ENCODE measurements at places on chromosomes 3 and 15. TPM values are rescaled to one million over a fixed set of nuclear protein-coding genes. Genes with fewer than 3 reads are reported as not detected.

Gene CLDN18
- not detected for total RNA-seq

Gene LTF
- not detected for total RNA-seq

Gene CCR3
- total RNA-seq = not detected

Gene THBS1
- total RNA-seq = 6.9 TPM

Gene ACKR2
- 0.20 TPM for total RNA-seq

DNA sequence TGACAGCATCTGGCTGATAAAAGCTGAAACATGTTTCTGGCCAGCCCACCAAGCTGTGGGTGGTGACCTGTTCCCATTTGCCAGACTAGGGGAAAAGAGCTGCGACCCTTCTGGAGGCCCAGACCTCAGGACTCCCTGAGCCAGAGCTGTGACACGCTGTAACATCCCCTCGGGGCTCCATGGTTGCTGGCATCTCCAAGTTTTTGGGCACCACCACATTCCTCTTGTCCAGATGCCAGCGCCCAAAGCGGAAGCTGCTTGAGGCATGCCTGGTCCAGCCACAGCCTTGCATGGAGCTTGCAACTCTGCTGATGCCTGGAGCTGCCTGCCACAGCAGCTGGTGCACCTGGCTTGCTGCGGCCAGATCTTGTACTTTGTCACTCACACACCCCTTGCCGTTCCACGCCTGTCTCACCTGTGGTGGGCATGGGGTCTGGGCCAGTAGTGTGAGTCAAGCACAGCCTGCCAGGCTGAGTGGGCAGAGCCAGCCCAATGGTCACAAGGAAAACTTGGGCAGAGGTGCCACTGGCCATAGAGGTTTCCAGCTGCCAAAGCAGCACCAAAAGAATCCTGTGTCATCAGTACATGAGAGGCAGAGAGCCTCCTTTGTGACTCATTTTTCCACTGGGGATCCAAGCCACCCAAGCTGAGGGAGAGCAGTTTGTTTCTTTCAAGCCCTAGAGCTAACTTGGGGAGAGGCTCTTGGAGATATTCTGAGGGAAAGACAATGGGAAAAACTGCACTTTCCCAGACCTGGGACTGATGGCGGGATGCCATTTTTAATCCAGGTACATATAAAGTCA, 45.7 kb upstream of the PTX3 start:
- H3K4me3 ChIP-seq = no peak overlapping the region
- H3K27ac ChIP-seq = no peak overlapping the region
- H3K27me3 ChIP-seq = no peaks in the 10 kb centered on the region
- DNase-seq = no peak

DNA sequence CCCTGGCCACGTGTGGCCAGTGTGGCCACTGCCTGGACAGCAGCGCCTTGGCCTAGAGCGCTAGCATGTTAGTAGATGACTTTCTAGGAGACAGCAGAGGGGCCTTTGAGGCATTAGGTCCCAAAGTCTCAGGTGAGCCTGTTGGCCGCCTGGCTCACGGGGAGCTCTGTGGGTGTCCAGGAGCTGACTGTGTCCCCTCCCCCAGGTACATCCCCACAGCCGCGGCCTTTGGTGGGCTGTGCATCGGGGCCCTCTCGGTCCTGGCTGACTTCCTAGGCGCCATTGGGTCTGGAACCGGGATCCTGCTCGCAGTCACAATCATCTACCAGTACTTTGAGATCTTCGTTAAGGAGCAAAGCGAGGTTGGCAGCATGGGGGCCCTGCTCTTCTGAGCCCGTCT, 17.0 kb downstream of the SEC61A1 start:
- no peak overlapping the region for H3K27ac ChIP-seq
- no peak for DNase-seq
- H3K27me3 ChIP-seq = no peaks in the 10 kb centered on the region
- H3K36me3 ChIP-seq = peaks cover 53% of the 10 kb centered on the region

GRCh38 chr3:63278171-63279004, at the start of gene SYNPR:
Gene SYNPR (plus strand): TSS chr3:63278308.
- no peak within 1 kb of the TSS for H3K27ac ChIP-seq
- H3K4me1 ChIP-seq = no peaks in the 10 kb centered on the region
- H3K27me3 ChIP-seq = no peaks in the 10 kb centered on the region

GRCh38 chr3:141266797-141267555, 35.4 kb downstream of the PXYLP1 start:
- H3K4me3 ChIP-seq = peak overlapping the region; percentile 71
- peaks cover 30% of the 10 kb centered on the region for H3K4me1 ChIP-seq
- H3K36me3 ChIP-seq = no peaks in the 10 kb centered on the region
- DNase-seq = peak; percentile 74
- no peaks in the 10 kb centered on the region for H3K27me3 ChIP-seq

- no peaks in the 10 kb centered on the region for H3K27me3 ChIP-seq
- H3K27ac ChIP-seq = no peak overlapping the region
- no peak for DNase-seq
- no peaks in the 10 kb centered on the region for H3K4me1 ChIP-seq
- no peaks in the 10 kb centered on the region for H3K36me3 ChIP-seq
Measured at GRCh38 chr3:13598926-13599886, 50.3 kb downstream of the FBLN2 start.

GRCh38 chr3:12996181-12996506, 77.1 kb downstream of the IQSEC1 start:
- no peak overlapping the region for H3K27ac ChIP-seq
- peaks cover 5% of the 10 kb centered on the region for H3K36me3 ChIP-seq
- peaks cover 49% of the 10 kb centered on the region for H3K4me1 ChIP-seq
- no peak for DNase-seq

GRCh38 chr15:48040166-48040817, 80.5 kb upstream of the SLC24A5 start:
- H3K27me3 ChIP-seq = no peaks in the 10 kb centered on the region
- DNase-seq = no peak
- no peaks in the 10 kb centered on the region for H3K36me3 ChIP-seq
- no peaks in the 10 kb centered on the region for H3K4me1 ChIP-seq
- no peak overlapping the region for H3K4me3 ChIP-seq
- H3K27ac ChIP-seq = no peak overlapping the region

DNA sequence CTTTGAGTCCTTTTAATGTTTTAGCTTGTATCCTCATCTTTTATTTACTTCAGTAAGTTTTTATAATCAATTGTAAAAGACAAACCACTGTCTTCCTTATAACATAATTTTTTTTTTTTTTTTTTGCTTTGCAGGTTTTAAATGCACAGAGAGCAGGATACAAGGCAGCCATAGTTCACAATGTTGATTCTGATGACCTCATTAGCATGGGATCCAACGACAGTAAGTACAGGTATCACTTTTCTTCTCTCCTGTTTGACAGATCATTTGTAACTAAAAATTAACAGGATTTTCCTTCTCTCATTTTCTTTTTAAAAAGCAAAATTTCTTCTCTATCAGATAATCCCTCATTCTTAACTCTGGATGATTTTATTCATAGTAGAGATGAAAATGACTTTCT, 75.4 kb downstream of the PFN2 start:
- H3K27me3 ChIP-seq = no peaks in the 10 kb centered on the region
- no peak overlapping the region for H3K27ac ChIP-seq
- no peaks in the 10 kb centered on the region for H3K4me1 ChIP-seq
- peaks cover 6% of the 10 kb centered on the region for H3K36me3 ChIP-seq
- H3K4me3 ChIP-seq = no peak overlapping the region

DNA sequence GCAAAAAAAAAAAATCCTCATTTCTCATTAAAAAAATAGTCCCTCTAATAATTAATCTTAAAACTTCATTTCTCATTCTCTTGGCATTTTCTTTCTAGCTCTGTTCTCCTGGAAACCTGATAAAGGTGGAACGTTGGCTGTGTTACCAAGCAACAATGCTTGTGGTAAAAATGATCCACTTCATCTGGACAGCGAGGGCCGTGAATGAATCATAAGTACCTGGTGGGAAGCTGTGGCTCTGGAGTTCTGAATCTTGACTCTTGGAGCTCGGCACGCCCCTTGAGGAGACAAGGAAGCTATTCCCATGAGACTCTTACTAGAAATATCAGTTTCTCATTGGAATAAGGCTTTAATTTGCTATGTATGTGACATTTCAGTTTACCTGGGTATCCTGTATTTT, 32.5 kb downstream of the BCL2L10 start:
- H3K27me3 ChIP-seq = no peaks in the 10 kb centered on the region
- H3K36me3 ChIP-seq = no peaks in the 10 kb centered on the region
- H3K4me1 ChIP-seq = peaks cover 11% of the 10 kb centered on the region
- no peak for DNase-seq

DNA sequence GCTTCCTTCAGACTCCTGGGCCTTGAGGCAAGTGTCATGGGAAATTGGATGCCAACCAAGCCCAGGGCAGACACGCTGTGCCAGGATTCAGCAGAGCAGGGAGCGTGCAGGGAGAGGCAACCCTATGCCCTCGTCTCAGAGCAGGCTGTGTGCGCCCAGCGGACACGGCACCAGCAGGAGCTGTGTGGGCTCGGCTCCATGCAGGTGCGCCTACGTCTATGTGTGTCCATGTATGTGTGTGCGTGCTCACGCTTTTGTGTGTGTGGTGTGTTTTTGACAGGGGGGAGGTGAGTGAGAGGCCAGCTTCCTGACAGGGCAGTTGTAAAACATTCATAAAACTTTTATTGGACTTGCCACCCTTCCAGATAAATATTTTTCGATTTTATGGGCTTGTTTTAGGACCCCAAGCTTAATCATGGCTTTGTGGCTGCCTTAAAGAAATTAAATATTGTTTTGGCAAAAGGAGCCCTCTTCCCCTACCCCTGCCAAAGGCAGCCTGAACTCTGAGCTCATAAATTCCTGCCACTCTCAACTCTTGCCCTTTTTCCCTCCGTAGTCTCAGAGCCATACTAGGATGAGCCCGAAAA, 84.4 kb downstream of the DNAJB8 start:
- H3K27ac ChIP-seq = no peak overlapping the region
- H3K36me3 ChIP-seq = no peaks in the 10 kb centered on the region
- no peaks in the 10 kb centered on the region for H3K27me3 ChIP-seq
- DNase-seq = no peak
- no peak overlapping the region for H3K4me3 ChIP-seq
- no peaks in the 10 kb centered on the region for H3K4me1 ChIP-seq

DNA sequence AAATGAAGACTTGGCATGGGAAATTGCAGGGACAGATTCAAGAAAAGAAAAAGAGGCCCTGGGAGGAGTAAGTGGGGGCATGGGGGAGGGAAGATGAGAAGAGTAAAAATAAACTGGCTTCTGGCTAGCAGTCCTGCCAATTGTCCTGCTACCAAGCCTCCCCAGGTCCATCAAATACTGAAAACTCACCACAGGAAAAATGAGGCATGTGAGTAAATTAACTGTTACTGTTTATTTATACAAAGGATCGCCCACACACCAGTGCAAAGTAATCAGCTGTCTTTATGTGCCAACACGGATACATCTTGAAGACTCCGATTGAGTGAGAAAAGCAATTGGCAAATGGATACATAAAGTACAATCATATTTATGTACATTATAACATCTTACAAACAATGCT, 10.7 kb upstream of the KLHL25 start:
- H3K4me1 ChIP-seq = no peaks in the 10 kb centered on the region
- no peaks in the 10 kb centered on the region for H3K36me3 ChIP-seq
- H3K27ac ChIP-seq = no peak overlapping the region
- H3K4me3 ChIP-seq = no peak overlapping the region
- DNase-seq = no peak

DNA sequence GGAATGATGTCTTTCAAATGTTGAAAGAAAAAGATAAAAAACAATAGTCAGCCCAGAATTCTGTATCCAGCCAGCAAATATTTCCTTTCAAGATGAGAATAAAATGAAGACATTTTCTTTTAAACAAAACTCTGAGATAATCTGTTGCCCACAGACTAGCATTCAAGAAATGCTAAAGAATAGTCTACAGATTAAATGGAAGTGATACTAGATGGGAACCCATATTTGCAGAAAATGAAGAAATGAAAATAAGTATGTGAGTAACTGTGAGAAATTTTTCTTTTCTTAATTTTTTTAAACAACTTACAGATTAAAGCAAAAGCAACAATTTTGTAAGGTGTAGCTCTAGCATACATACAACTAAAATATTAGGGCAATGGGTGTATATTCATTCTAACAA, 469.8 kb downstream of the IGSF11 start:
- no peak overlapping the region for H3K27ac ChIP-seq
- no peaks in the 10 kb centered on the region for H3K36me3 ChIP-seq
- H3K4me3 ChIP-seq = no peak overlapping the region
- no peak for DNase-seq

DNA sequence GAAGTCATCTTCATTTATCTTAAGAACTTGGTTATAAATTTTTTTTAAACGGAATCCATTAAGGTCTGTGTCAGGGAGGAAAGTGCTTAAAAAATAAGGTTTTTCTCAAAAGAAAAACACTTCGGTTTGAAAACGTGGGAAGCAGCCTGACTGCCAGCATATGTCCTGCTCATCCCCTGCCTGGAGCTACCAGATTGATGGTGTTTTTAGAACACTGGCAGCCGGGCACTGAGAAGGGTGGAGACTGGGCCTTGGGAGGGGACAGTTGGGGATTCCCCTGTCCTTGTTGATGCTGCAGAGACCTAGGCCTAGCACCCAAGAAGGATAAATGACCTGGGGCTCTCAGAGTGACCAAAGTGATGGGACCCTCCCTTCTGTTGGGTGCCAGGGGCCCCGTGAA, 296.9 kb downstream of the EPHB1 start:
- no peak for DNase-seq
- H3K27ac ChIP-seq = no peak overlapping the region
- no peaks in the 10 kb centered on the region for H3K27me3 ChIP-seq

DNA sequence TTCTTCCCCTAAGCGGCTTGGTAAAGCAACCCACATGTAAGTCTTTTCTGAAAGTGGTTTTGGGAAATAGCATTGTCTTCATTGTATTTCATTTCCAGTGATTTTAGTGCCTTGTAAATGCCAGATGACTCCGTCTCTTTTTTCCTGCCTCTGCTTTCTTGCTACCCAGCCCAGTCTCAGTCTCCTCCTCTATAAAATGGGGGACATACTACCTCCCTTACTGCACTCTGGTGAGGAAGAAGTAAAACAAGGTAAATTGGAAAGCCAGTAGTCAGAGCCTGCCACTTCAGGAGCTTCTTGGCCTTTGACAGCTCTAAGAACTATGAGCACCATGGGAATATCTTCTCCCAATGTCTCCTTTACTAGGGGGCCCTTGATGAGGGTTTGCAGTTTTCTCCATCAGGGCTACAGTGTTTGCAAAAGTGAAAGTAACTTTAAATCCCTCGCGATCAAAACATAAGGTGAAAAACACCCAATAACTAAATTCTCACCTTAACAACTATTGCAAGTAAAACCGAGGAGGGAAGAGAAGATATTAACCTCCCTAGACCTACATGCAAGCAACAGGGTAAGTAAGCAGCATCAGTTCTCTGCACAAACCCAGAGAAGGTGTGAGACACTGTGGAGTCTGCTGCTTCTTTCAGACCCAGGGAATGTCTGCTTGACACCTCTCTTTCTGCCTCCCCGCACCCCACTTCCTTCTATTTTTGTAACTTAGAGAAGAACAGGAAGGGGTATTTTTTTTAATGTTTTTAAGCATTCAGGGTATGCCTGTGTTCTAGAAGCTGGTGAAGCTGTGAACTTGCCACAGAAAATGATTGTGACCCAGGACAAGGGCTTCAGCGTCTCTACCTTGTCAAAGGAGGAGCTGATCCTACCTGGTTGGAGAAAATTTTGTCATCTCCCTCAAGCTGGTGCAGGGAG, 159.1 kb upstream of the EOMES start:
- H3K36me3 ChIP-seq = no peaks in the 10 kb centered on the region
- DNase-seq = peak; percentile 38
- H3K4me3 ChIP-seq = peak overlapping the region; percentile 63
- peaks cover 65% of the 10 kb centered on the region for H3K4me1 ChIP-seq
